ENCODE measurements at places on chromosomes 7 and 10. TPM values are rescaled to one million over a fixed set of nuclear protein-coding genes. Genes with fewer than 3 reads are reported as not detected.

Gene STAG3
- total RNA-seq, result 12.9 TPM

Gene DENND2A
- total RNA-seq, result not detected

Gene DLX6
- total RNA-seq, result not detected

Gene PNLIPRP2
- total RNA-seq, result not detected

Gene MPP7
- 4.3 TPM for total RNA-seq

Gene LRRTM3
- total RNA-seq, result not detected

Gene LRGUK
- total RNA-seq, result not detected

Gene OR2A5
- not detected for total RNA-seq

Gene GRM8
- total RNA-seq, result not detected

Gene TCAF1
- total RNA-seq, result 24.7 TPM

Gene AKR1D1
- not detected for total RNA-seq

Gene EPHB6
- 7.0 TPM for total RNA-seq

Gene FAM25A
- total RNA-seq, result not detected

Gene IFIT1B
- 0.15 TPM for total RNA-seq

Gene CNPY1
- total RNA-seq, result not detected

Gene CD36
- not detected for total RNA-seq

Gene ASB13
- total RNA-seq, result 5.4 TPM

Gene NEURL1
- 0.98 TPM for total RNA-seq
